ENCODE measurements at places on chromosomes 12 and 14.

- no peak for DNase-seq
Observed at GRCh38 chr12:124217508-124218242, 77.2 kb upstream of the RFLNA start.

- no peak for DNase-seq
Observed at GRCh38 chr14:68768316-68768715, 24.6 kb downstream of the ZFP36L1 start.

- DNase-seq, result no peak
Observed at GRCh38 chr14:29749327-29749726, 178.3 kb downstream of the PRKD1 start.

- DNase-seq, result no peak
Observed at GRCh38 chr14:87940382-87940781, 52.6 kb downstream of the GALC start.

GRCh38 chr12:128531170-128531569, 264.2 kb downstream of the TMEM132C start:
- no peak for DNase-seq

- DNase-seq, result no peak
Observed at GRCh38 chr14:102225936-102226335, 79.0 kb downstream of the MOK start.

DNA sequence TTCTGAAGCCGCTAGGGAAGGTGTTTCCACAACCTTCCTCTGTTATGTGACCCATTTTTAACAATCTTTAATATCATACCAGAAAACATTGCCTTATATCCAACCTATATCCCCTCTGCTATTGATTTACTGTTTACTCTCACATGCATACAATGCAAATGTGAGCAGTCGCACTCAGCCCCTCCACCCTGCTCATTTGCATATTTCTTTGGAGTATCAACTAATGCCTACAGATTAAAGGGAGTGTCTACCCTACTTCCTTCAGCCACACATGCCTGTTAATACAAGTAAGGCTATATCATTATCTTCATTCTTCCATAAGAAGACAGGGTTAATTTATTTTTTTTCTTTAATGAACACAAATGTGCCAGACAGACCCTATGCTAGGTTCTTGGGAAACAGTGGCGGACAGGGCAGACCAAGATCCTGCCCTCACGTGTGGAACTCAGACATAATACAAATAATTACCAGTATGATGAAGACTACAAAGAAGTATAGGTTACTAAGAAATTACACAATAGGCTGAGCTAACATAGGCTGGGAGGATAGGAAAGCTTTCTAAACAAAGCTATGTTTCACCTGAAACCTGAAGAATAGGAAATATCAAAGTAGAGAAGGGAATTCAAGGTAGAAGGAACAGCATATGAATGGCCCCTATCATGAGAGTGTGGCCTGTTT, 107.3 kb upstream of the MDM1 start:
- DNase-seq, result no peak

DNA sequence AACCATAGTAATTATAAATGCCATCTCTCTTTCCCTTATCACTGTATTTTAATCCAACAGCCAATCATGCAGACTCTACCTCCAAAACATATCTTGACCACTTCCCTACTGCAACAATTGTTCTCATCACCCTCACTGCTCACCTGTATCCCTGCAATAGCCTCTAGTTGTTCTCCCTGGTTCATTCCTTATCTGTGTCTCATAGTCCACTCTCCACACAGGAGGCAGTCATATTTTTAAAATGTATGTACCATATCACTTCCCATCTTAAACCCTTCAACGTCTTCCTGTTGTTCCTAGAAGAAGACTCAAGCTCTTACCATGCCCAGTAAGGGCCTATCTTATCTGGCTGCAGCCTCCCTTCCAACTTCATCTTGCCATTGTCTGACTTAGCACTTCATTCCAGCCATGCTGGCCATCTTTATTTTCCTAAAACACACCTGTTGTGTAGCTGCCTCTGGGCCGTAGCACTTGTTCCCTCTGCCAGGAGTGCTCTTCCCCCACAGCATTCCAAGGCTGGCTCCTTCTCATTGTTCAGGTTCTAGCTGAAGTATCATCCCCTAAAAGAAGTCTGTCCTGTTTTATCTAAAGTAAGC, 27.8 kb upstream of the BHLHE41 start:
- DNase-seq, result no peak

GRCh38 chr14:52005625-52006024, 16.3 kb downstream of the RTRAF start:
- no peak for DNase-seq

- no peak for DNase-seq
Observed at GRCh38 chr12:7667125-7667524, 1.4 kb upstream of the APOBEC1 start.

GRCh38 chr14:74403619-74404417, 22.2 kb downstream of the SYNDIG1L start:
- DNase-seq, result no peak

- DNase-seq, result no peak
Observed at GRCh38 chr14:28756269-28756883, 10.2 kb upstream of the FOXG1 start.

DNA sequence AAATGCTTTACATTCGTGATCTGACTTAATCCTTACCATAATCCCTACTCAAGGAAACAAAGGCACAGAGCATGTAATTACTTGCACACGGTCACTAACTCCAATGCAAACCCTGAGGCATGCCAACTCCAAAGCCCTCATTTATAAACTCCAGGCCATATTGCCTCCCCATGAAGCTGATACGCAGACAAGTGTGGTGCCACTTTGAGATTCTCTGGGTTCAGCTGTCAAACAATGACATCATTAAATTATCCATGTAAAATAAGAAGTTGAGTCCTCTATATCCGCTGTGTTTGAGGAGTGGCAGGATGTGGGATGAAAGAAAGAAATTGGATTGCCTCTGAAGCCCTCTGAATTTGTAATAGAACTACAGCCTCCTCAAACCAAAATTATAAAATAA, 62.8 kb downstream of the ANO4 start:
- no peak for DNase-seq

GRCh38 chr12:29223956-29224543, 75.0 kb downstream of the FAR2 start:
- DNase-seq, result no peak

DNA sequence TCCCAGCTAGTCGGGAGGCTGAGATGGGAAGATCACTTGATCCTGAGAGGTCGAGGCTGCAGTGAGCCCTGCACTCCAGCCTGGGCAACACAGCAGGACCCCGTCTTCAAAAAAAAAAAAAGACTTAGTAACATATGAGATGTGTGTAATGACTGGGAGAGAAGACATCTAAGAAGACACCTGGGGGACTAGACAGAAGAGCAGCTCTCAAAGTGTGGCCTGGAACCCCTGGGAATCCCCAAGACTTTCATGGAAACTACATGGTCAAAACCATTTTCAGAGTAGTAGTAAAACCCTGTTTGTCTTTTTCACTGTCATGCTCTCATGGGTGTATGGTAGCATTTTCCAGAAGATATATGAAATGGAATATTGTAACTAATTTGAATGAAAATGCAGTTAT, 45.3 kb downstream of the R3HDM2 start:
- DNase-seq, result no peak

GRCh38 chr14:55160989-55161388, 30.4 kb downstream of the DLGAP5 start:
- DNase-seq, result no peak

- no peak for DNase-seq
Observed at GRCh38 chr12:95418142-95418541, 55.8 kb upstream of the METAP2 start.

- DNase-seq, result no peak
Observed at GRCh38 chr12:55816881-55817344, 611 bp downstream of the SARNP start.

DNA sequence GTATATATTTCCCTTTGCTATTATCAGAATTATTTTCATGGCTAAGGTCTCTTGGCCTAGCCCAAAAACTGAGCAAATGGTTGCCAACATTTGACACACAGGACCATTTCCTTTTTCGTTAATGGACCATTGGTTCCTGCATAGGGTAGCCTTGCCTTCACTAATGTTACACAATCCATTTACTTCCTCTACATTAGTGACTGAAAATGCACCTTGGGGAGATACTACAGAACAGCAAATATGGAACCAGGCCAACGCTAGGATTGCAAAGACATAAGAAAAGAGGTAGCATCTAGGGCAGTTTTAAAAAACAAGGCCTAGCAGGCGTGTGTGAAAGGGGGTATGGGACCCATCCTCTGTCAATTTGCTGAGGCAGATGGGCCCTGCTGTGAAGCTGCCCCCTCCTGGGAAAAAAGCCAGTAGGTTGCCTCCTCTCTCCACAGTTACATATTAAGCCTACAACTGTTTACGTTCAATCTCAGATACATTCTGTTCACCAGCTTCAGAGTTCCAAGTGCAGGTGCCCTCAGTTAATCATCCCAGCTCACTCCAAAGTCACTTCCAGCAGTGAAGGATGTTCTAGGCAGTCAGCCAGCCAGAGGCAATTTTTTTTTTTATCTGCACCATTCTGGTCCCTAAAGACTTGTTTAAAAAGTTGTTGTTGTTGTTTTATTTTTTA, 15.0 kb downstream of the AQP6 start:
- DNase-seq, result no peak

All from prostate gland (tissue), 2 donors.